ENCODE measurements at places on chromosomes 3 and 15. TPM values are rescaled to one million over a fixed set of nuclear protein-coding genes. Genes with fewer than 3 reads are reported as not detected.

The CD86 gene
- not detected for total RNA-seq

The VWA5B2 gene
- total RNA-seq, result 0.28 TPM

The FAM107A gene
- 0.08 TPM for total RNA-seq

The PRSS50 gene
- total RNA-seq, result 0.13 TPM

The SENP2 gene
- total RNA-seq, result 52.7 TPM

The FAM227B gene
- total RNA-seq, result 1.2 TPM

The USP8 gene
- total RNA-seq, result 57.3 TPM

The STAG1 gene
- total RNA-seq, result 43.7 TPM

The ZBTB47 gene
- total RNA-seq, result 3.6 TPM

The ARHGEF26 gene
- 2.0 TPM for total RNA-seq

The FGF12 gene
- total RNA-seq, result 0.51 TPM

The ROPN1 gene
- total RNA-seq, result not detected

The CLDN18 gene
- total RNA-seq, result 0.08 TPM

The HESX1 gene
- 1.1 TPM for total RNA-seq

The SPINK8 gene
- total RNA-seq, result not detected

The TMEM40 gene
- total RNA-seq, result 1.3 TPM

The CCDC39 gene
- total RNA-seq, result not detected

The TBCCD1 gene
- total RNA-seq, result 14.5 TPM

The C3orf22 gene
- not detected for total RNA-seq

The GOLGA6L4 gene
- 2.7 TPM for total RNA-seq

The CTDSPL gene
- total RNA-seq, result 16.6 TPM

The SLC15A2 gene
- total RNA-seq, result 0.41 TPM

The GOLGA8F gene
- not detected for total RNA-seq

The CKMT1B gene
- total RNA-seq, result 2.4 TPM

The RASGRF1 gene
- 0.59 TPM for total RNA-seq

The STRC gene
- not detected for total RNA-seq

The TMEM207 gene
- total RNA-seq, result not detected

The COPG1 gene
- total RNA-seq, result 225 TPM

The PCOLCE2 gene
- 14.6 TPM for total RNA-seq

The CSK gene
- total RNA-seq, result 81.4 TPM

The STX19 gene
- not detected for total RNA-seq

The P2RY14 gene
- total RNA-seq, result not detected

The TGM4 gene
- 0.46 TPM for total RNA-seq

The OR5K4 gene
- not detected for total RNA-seq

The ILDR1 gene
- not detected for total RNA-seq

The UROC1 gene
- not detected for total RNA-seq

The ZDHHC19 gene
- total RNA-seq, result 0.33 TPM

The GOLGA8M gene
- total RNA-seq, result 0.87 TPM

The C3orf85 gene
- total RNA-seq, result not detected

The CTXN2 gene
- total RNA-seq, result 0.05 TPM

The CSNK1G1 gene
- 22.8 TPM for total RNA-seq

The HRG gene
- total RNA-seq, result not detected

The EEFSEC gene
- total RNA-seq, result 15.4 TPM

The PP2D1 gene
- total RNA-seq, result not detected

The TOPAZ1 gene
- not detected for total RNA-seq

The LCTL gene
- not detected for total RNA-seq

The PLA2G4B gene
- 4.7 TPM for total RNA-seq

The CLEC3B gene
- not detected for total RNA-seq

The EXD1 gene
- 0.15 TPM for total RNA-seq

The GPR149 gene
- total RNA-seq, result not detected

The MNS1 gene
- 3.8 TPM for total RNA-seq

The MAPKAPK3 gene
- 14.8 TPM for total RNA-seq
